ENCODE measurements at places on chromosomes 6 and 20.
A peak's percentile ranks its signal among the peaks of the same experiment; 100 is the strongest.

DNA sequence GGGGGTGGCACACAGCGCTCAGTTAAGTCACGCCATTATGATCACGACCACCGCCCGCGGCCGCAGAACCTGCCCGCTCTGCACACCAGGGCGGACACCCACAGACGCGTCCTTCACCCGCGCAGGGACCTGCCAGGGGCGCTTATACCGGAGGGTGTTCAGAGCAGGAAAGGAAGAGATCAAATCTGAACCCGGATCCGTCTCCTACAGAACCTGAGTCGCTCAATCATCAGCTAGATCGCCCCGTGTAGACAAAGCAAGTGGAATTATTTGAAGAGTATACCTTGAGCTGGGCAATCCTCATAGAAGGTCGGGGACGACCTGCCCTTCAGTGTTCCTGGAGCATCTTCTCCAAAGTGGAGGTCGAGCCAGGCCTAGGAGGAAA is 14.4 kb upstream of the ZNF217 start:
- no peak for DNase-seq

GRCh38 chr20:58519940-58520712 is 4.9 kb upstream of the APCDD1L start:
- no peak for DNase-seq

- no peak for DNase-seq
Measured at GRCh38 chr20:64116016-64116415, 8.7 kb upstream of the NPBWR2 start.

GRCh38 chr6:74073999-74074398 is 378.0 kb downstream of the CD109 start:
- DNase-seq, result no peak

GRCh38 chr6:7050872-7051779 is 56.6 kb upstream of the RREB1 start:
- DNase-seq, result peak; percentile 75

DNA sequence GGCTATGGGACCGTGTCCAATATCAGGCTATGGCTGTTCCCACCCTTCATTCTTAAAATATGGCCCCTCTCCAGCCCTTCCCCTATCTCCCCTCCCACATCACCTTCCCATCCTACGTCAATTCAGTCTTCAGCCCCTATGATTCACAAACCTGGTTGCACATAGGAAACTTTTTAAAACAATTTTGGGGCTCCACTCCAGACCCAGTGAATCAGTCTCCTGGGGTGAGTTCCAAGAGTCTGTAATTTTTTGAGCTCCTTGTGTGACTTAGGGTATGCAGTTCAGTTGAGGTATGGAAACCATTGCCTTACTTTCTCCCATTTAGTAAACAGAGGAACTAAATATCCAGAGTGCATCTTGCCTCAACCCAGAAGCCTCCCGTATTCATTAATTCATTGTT is 5.5 kb downstream of the HNF4A start:
- no peak for DNase-seq

DNA sequence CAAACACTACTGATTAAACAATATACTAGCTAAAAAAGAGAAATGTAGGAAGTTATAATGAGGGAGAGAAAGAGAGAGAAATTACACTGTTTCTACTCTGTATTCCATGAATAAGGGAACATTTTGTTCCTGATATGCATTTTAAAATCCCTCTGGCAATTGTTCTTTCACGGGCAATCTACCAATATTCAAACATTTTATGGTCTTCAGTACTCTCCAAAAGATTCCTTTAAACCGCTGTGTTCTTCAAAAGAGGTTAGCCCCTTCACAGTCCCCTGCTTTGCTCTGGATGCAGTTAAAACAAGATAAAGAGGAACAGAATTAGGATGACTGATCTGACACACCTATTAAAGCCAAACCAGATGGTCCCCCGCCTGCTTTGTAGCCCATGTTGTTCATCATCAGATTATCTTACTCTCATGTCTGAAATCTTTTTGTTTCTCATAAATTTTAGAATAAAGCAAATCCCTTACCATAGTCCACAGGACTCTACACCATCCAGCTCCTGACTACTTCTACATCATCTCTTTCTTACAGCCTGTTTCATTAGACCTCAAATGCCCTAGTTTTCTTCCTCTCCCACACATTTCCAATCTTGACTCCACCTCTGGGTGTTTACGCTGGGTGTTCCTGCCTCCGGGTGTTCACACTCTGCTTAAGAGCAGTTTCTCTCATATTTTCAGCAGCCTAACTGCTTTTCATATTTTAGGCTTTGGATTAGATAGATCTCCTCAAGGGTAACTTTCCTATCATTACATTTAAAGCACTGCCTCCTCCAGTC is 399.7 kb downstream of the COL12A1 start:
- no peak for DNase-seq

DNA sequence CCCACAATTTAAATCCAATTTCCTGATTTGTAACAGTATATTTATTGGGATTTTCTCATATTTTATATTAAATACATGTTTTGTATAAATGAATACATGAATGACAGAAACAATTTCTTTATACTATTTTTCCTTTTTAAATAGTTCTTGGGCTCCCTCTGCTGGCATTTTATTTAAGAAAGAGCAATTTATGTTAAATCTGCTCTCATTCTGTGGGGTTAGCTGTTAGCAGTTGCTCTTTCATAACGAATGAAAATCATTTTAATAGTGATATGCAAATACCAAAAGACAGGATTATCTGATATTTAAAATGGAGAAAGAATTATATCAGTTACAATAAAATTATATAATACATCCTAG is 118.3 kb downstream of the RALGAPA2 start:
- no peak for DNase-seq

DNA sequence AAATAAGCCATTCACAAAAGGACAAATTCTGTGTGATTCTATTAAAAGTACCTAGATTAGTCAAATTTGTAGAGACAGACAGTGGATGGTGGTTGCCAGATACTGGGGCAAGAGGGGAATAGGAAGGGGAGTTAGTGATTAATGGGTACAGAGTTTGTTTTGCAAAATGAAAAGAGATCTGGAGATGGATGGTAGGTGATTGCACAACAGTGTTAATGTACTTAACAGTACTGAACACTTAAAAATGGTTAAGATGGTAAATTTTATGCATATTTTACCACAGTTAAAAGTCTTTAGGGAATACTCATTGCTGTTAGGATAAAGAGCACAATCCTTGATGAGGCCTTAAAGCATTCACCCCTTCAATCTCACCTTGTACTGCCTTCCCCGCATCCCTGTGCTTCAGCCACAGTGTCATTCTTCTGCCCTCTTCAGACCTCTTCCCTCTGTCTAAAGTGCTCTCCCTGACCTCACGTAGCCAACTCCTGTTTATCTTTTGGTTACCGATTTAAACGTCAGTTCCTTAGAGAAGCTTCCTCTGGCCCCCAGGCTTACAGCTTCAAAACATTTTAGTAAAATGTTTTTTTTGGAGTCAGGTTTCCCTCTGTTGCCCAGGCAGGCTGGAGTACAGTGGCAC is 11.8 kb downstream of the PSMF1 start:
- no peak for DNase-seq

DNA sequence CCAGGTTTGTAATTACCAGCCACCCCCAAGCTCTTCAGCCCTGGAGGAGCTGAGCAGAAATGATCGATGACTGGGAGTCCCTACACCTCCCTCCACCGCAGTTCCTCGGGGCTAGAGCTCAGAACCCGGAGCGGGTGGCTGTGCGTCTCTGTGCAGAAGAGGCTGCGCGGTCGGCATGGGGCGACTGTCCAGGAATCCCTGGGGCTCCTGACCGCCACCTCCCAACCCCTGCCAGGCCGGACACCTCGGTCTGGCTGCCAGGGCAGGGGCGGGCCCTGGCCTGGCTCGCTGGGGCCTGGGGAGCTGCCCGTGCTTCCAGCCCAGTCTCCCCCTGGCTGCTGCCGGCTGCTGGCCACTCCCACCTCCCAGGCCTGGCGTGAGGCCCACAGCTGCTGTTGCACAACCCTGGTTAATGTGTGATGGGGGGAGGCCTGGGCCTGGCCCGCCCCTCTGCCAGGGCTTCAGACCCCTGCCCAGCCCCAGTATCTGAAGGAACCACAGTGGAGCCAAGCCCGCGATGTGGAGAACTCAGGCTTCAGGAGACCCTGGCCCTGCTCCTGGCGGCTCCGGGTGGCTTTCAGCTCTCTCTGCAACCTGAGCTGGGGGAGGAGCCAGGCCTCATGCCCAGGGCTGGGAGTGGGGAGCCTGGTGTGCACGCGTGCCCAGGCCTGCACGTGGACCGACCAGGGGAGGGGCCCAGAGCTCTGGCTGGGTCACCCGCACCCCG is 1.2 kb downstream of the SLC2A4RG start:
- DNase-seq, result peak; percentile 95

DNA sequence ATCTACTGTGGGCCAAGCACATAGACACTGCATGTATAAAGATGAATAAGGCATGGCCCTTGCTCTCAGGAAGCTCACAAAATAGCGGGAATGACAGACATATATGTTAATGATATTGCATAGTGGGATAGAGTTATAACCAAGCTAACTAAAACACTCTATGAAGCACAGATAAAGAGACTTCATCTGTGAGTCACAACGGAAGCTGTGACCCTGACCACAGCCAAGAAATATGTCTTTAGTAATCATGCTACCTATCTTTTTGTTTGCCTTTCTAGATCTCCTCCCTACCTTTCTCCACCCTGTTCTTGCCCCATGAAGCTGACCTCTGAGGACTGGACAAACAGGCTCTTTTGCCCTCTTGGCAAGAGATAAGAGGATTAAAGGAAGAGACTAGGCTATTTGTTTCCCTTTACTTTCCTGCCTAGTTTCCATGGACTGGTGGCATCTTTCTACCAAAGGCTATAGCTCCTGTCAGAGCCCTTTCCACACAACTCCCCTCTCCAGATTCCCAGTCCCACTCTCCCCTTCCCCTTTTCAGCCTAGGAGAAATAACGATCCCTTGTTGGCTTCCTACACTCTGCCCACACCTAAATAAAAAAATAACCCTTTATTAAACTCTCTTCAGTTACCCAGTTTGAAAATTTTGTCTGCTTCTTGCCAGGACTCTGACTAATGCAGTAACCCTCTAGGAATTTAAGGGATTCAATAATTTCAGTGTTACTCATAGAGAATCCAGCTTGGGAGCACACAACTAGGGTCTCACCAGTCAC is 504.9 kb upstream of the MARCKS start:
- DNase-seq, result no peak

- no peak for DNase-seq
Measured at GRCh38 chr20:41094353-41095055, 42.8 kb upstream of the PLCG1 start.

DNA sequence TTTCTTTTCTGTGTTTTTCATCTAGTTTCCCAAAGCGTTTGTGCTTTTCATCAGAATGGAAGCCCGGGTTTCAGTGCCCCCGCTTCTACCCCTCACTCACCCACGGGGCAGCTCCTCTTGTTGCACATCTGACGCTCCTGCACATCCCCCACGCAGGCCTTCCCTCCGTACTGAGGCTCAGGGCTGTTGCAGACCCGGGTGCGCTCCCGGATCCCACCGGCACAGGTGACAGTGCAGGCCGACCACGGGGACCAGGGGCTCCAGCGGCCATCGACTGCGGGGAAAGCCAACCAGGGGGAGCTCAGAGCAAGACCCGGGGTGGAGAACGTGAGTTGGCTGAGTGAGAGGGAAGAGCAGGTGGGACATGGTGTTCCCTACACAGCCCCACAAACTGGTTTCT is 19.0 kb downstream of the THBS2 start:
- DNase-seq, result peak; percentile 62

GRCh38 chr6:57177545-57178265 is 5.6 kb downstream of the BAG2 start:
- no peak for DNase-seq

- DNase-seq, result no peak
Measured at GRCh38 chr20:8128291-8129060, 3.6 kb upstream of the PLCB1 start.

GRCh38 chr20:62822788-62823651 is 6.2 kb downstream of the COL9A3 start:
- no peak for DNase-seq

- DNase-seq, result no peak
Measured at GRCh38 chr20:47540443-47541354, 39.0 kb downstream of the NCOA3 start.

DNA sequence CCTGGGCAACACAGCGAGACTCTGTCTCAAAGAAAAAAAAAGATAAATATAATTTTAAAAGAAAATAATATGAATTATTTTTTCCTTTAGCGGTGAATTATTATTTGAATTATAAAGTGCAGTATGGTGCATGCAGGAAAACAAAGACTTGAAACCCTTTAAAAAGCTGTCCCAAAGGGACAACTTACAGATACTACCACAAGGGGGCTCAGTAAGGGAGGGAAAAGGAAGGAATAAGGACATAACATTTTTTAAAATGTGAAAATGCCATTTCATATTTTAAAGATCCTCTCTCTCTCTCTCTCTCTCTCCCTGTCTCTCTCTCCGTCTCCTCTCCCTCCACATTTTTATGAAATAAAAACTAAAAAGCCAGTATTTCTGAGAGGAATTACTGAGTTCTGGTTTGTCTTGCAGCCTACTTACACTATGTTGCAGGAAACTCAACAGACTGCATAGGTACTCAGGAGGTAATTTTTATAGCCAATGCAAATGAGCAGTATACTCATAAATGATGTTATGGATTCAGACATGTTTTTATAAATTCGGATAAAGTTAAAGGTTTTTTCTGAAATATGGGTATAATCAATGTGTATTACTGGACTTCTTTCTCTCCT is 455.0 kb upstream of the GJE1 start:
- DNase-seq, result no peak

DNA sequence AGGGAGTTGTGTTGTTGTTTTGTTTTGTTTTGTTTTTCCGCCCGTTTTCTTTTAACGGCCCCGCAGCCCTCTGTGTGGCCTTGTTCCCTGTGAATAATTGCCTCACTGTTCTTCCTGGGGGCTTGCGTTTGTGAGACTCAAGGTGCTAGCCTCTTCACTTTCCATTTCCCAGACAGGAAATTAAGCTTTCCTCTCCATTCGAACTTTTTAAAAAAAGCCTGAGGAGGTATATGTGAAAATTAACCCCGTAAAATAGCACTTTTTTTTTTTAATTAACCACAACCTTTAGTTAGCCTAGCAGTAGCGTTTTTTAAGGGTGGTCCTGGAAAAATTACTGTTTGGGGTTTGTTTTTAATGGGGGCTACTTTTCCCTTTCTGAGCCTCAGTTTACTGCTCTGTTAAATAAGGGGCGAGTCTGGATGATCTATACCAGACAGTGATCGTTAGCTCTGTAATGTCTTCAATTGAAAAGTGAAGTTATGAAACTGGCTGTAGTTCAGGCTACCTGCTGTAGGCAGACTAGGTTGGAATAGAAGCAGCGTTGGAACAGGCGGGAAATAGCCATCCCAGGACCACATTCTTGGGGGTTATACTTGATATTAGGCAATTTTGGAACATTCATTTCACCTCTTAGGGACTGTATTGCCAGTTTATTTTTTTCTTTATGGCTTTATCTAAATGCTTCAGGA is 1.7 kb downstream of the STX16 start:
- DNase-seq, result no peak
